ENCODE measurements at places on chromosomes 6 and 20. TPM values are rescaled to one million over a fixed set of nuclear protein-coding genes. Genes with fewer than 3 reads are reported as not detected.
A peak's percentile ranks its signal among the peaks of the same experiment; 100 is the strongest.

The PTCHD4 gene
- 0.74 TPM for total RNA-seq

The ZNF337 gene
- 9.1 TPM for total RNA-seq

The FAM184A gene
- 3.9 TPM for total RNA-seq

The FAM210B gene
- total RNA-seq: 31.1 TPM

The GPR6 gene
- total RNA-seq: not detected

DNA sequence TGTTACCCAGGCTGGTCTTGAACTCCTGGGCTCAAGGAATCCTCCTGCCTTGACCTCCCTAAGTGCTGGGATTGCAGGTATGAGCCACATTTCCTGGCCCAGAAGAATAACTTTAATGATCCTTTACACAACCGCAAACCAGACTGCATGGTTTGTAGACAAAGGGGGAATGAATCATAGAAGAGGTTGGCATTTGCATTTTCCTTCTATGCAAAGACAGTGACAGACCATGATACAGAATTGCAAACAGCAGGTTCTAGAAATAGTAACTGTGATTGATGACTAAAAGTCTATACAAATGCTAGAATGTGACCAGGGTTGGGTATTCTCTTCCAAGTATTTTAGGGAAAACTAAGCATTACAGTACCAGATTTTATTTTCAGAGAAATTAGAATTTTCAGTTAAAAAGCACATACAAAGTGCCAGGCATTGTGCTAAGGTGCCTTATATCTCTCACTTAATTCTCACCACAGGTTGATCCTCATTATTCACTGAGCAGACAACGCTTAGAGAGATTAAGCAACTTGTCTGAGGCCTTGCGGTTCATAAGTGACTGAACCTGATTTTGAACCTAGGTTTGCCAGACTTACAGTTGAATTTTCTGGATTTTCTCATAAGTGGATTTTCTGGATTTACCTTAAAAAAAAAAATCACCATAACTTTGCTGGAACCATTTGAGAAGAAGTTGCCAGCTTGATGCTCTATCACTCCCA lies 146.6 kb downstream of the ZFAND3 start:
- DNase-seq: no peak

- DNase-seq: no peak
Observed at GRCh38 chr20:51910321-51911050, 108.2 kb upstream of the SALL4 start.

DNA sequence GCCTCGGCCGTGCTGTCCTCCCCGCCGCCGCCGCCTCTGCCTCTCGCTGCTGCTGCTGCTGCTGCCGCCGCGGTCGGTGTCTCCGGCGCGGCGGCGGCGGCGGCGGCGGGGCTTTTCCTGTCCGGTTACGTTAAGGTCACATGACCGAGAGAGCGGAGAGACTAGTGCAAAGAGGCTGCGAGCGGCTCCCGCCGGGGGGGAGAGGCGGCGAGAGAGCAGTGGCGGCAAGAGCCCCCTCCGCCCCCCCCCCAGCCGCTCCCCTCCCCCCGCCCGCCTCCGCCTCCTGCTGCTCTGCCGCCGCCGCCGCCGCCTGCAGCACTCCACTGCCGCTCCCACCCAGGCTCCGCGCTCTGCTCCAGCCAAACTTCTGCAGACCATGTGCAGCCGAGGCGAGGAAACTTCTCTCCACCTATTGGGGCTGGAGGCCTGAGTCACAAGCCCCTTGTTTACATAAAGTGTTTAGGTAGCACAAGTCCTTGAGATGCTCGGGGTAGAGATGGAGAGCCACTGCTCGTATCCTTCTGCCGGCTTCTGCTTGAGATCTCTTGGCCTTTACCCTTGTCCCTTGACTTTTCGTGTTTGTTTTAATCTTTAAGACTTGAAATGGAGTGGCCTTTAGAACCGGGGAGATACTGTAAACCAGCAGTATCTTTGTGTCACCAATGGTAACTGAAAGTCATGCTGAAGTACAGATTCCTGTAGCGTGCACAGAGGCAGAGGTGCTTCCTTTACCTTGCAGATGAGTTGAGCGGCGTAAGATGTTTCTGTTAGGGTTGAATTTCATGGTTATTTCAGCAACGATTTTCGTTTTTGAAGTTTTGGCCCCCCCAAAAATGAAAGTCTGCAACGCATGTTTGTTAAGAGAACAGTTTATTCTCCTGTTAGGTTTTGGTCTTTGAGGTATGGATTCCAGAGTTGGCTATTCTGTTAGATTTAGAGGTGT lies at the start of gene ZBTB2:
Gene ZBTB2 (minus strand): TSS at position 89 of the 943 bp plus-strand sequence. CDS start 17,922 bp downstream, outside the sequence.
- DNase-seq: peak; percentile 73

GRCh38 chr6:90653750-90654149 lies 66.9 kb upstream of the MAP3K7 start:
- no peak for DNase-seq

Measured in left cardiac atrium (tissue), 4 donors.